Dermis blood vessel endothelial cell (primary cell): ENCODE measurements at places on chromosomes 13 and 19.

DNA sequence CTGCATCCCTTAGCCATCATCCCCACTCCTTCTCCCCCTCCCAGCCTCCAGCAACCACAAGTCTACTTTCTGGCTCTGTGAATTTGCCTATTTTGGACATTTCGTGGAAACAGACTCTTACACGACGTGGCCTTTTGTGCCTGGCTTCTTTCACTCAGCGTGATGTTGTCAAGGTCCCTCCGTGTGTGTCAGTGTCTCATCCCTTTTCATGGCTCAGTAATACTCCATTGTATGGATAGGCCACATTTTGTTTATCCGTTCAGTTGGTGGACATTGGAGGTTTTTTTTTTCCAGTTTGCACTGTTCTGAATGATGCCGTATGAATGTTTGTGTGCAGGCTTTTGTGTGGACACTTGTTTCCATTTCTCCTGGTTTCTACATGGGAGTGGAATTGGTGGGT lies 38.0 kb downstream of the BICRA start:
- DNase-seq, result no peak

DNA sequence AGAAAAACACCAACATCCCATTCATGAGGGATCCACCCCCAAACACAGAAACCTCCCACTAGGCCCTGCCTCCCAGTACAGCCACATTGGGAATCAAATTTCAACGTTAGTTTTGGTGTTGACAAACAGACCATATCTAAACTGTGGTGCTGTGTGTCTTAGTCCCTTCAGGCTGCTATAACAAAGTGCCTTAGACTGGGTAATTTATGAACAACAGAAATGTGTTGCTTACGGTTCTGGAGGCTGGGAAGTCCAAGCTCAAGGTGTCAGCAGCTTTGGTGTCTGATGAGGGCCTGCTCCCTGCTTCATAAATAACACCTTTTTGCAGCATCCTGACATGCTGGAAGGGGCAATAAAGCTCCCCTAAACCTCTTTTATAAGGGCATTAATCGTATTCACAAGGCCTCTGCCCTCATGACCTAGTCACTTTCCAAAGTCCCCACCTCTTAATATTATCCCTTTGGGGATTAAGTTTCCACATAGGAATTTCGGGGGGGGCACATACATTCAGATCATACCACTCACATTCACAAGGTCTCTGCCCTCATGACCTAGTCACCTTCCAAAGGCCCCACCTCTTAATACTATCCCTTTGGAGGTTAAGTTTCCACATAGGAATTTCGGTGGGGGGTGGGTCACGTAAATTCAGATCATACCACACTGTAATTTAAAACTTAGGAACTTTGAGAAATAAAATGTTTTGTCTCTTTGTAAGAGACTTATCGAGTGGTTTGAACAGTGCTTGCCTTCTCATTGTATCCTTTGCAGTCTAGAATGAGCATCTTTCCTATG lies 27.5 kb downstream of the ZNF507 start:
- no peak for DNase-seq

- DNase-seq, result no peak
Measured at GRCh38 chr13:99352351-99353245, 45.4 kb upstream of the GPR183 start.

GRCh38 chr19:52566588-52566987 lies 3.5 kb upstream of the ZNF701 start:
- DNase-seq, result peak; percentile 11

GRCh38 chr19:55643003-55643886 lies at the start of gene ZNF581:
Gene ZNF581, plus strand, starts transcription at chr19:55643649. Its CDS starts 923 bp downstream, at chr19:55644572.
- DNase-seq, result peak; percentile 79

- no peak for DNase-seq
Measured at GRCh38 chr19:32362318-32362691, 16.9 kb downstream of the ZNF507 start.

DNA sequence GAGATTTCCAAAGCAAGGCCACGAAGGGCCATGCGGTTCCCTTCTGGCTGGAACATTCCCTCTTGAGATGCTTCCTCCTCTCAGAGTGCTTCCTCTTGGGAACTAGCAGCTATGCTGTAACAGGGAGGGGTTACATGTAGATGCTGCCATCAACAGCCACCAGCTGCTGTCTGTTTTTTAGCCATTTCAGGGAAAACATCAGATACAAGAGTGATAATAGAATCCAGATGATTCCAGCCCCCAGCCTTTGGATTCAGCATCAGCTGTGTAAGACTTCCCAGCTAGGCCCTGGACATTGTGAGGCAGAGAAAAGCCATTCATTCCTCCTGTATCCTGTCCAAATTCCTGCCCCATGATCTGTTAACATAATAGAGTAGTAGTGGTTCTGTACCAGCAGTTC lies 8.2 kb upstream of the ZNF177 start:
- no peak for DNase-seq

GRCh38 chr19:7605490-7606222 lies 10.0 kb downstream of the CAMSAP3 start:
- DNase-seq, result peak; percentile 43
